ENCODE measurements at places on chromosomes 16 and 17.

GRCh38 chr17:67492251-67492740 is 115.2 kb downstream of the PITPNC1 start:
- no peak for DNase-seq

- DNase-seq = no peak
Observed at GRCh38 chr16:1098266-1098991, 2.4 kb upstream of the C1QTNF8 start.

GRCh38 chr16:48918520-48919258 is 308.7 kb upstream of the N4BP1 start:
- no peak for DNase-seq

DNA sequence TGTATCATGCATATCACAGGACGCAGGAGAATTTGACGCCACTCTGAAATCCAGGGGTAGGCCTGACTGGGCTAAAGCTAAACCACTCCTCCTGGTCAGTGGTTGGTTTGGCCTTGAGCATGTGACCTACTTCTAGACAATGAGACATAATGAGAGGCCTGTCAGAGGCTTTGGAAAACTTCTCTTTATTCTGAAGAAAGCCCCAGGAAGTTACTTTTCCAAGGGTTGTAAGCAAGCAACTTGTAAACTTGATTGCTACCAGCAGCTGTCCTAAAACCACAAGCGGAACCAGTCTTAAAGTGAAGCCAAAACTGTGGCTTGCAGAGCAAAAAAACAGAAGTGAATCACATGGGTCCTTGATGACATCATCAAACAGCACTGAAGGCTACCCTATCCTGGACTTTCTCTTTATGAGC is 138.2 kb upstream of the COX10 start:
- peak; percentile 45 for DNase-seq

DNA sequence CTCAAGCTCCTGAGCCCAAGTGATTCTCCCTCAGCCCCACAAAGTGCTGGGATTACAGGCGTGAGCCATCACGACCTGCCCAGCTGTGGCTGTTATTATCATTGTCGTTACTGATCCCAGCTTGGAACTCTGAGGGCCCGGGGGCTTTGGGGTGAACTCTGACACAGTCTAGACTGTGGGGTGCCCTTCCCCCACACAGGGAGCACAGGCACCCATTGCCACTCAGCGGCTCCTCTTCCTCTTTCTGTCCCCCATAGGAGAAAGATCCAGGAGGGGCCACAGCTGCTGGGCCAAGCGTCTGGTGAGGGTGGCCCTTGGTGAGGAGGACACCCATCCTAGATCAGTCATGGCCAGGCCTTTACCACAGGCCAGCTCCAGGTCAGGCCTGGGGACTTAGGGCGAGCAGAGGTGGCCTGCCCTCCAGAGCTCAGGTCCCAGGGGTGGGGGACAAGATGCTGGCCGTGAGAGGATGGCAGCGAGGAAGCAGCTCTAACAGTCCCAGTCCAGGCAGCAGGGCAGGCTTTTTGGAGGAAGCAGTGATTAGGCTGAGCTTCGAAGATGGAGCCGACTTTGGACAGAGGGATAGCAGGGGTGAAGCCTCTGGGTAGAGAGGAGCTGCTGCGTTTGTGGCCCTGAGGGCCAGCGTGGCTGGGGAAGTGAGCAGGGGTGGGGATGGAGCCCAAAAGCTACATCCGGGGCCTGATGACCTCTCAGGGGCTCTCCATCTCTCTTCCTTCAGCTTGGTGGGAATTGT is 24.7 kb downstream of the TMEM235 start:
- DNase-seq = no peak

GRCh38 chr17:17815062-17815406 is 21.8 kb downstream of the SREBF1 start:
- no peak for DNase-seq

All from fibroblast of the aortic adventitia (primary cell).